ENCODE measurements at places on chromosomes 2 and 18.

- DNase-seq = no peak
Observed at GRCh38 chr18:22165603-22166068, 3.8 kb upstream of the GATA6 start.

DNA sequence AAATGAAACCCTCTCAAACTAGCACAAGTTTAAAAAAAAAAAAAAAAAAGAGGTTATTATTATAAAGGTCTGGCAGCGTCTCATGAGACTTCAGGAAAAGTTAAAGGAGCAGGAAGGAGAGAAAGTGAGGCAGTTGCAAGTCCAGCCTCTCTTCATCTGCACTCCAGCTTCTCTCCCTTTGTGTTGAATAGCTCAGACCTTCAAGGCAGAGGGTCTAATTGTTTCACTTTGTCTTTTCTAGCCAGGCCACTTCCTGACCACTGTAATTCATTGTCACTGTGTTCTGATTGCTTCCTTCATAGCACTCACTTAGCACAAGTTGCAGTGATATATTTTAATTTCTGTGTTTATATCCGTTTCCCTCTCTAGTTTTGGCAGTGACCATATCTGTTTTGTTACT, 99.9 kb downstream of the SPATS2L start:
- DNase-seq = no peak

GRCh38 chr2:74514368-74515270, at the start of gene TLX2:
TLX2 (plus strand) TSS chr2:74514450; CDS start chr2:74514807, 357 bp downstream.
- DNase-seq = no peak

GRCh38 chr2:39568116-39568515, 97.6 kb upstream of the TMEM178A start:
- DNase-seq = no peak

DNA sequence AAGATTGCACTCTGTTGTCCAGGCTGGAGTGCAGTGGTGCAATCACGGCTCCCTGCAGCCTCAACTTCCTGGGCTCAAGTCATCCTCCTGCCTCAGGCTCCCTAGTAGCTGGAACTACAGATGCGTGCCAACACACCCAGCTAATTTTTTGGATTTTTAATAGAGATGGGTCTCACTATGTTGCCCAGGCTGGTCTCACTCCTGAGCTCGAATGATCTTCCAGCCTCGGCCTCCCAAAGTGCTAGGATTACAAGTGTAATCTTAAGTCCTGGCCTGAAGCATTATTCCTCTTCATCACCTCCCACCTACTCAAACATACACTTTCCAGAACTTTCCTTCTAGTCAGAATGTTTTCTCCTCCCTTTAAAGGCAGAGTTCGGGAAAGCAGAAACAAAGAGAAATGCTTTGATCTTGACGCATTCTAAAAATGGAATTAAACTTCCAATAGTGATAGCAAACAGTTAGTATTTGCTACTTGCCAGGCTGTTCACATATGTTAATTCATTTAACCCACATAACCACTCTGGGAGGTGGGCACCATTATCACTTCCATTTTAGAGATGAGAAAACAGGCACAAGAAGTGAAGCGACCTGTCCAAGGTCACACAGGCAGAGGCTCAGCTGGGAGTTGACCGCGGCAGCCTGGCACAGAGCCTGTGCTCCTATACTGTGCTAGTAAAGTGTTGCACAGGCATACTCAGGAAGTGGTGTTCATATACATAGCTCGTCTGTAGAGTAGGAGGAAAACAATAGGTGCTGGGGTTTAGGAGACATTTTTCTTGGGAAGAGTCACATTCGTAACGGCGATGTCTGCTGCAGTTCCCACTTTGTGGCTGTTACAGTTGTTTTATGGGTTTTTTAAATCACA, 24.6 kb downstream of the TEX44 start:
- no peak for DNase-seq

DNA sequence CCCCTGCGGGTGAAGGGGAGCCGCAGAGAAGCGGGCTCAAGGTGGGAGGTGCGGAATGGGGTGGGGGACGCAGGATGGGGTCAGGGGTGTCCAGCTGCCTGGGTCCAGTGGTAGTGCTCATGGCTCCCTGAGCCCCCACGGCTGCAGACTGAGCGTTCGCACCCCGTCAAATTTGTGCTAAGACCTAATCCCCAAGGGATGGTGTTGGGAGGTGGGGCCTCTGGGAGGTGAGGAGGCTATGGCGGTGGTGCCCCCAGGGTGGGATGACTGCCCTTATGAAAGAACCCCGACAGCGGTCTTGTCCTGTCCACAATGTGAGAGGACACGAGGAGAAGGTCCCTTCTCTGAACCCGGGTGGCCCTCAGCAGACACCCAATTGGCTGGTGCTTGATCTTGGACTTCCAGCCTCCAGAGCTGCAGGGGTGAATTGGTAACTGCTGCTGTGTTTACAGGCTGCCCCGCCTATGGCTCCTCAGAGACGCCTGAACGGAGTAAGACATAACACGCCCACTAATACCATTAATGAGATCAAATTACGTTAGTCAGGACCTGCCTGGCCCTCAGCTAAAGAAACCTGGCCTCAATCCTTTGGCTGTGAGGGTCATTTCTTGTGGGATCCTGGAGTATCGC, 42.6 kb downstream of the PXDN start:
- no peak for DNase-seq

DNA sequence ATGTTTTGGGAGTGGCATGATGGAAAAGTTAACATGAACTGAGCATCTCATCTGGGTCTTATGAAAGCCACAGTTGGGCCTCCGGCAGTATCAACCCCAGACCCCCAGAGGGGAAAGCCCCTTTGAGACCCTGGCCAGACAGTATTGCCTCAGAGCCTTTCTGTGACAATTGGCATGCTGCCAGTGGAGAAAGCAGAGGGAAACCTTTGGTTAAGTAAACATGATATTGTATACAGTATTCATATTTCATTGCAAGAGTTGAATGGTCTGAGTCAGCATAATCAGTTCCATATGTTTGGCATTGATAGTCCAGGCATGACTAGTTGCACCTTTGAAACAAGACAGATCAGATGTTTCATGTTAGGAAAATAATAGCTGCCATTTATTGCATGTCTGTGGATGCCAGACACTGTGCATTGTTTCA, 20.0 kb downstream of the MERTK start:
- DNase-seq = no peak

DNA sequence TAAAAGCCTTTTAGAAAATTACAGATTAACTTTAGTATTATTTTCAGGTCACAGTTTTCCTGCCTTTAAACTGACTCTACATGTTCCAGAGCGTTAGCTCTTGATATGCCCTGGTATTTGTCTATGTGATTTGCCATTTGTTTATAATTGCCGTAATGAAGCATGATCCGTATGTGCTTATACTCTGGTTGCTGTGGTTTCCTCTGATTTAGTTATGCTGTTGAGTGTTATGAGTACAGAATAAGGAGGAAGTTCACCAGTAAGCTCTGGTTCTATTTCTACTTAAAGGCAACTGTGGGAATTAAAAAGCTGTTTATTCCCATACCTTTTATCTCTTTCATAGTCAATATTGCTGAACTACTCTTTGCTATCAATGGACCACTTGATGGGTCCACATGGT, 123.5 kb downstream of the OSBPL6 start:
- DNase-seq = no peak

DNA sequence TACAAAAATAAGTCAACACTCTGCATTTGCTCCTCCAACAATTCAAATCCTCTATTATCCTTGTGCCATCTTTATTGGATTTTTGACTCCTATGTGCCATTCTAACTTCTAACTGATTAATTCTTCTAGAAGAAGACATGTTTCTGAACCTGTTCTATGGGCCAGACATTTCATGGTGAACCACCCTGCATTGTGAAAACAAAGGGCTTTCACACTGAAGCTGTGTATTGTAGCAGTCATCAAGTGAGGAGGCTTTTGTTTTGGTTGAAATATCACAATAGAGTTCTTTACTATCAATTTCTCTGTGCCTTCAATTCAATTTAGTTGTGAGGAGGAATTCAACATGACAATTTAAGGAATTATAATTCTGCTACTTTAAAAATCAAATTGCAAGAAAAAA, 357.9 kb downstream of the PLCL1 start:
- DNase-seq = no peak

GRCh38 chr2:44671276-44671675, 270.2 kb upstream of the SIX3 start:
- no peak for DNase-seq

DNA sequence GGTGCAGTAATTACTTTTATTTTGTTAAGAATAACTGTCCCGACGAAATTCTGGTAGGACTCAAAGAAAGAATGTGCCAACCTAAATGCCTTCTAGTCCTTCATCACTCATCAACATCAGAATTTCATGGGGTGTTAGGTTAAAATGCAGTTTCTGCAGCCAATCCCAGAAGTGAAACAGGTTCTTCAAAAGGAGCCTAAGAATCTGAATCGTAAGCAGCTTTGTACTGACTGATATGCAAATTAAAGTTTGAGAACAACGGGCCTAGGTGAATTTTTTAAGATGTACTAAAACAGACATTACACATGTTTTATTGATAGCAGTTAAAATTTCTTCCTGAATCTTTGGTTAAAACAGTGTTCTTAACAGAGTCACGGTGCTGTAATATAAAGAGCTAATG, 140.3 kb upstream of the ZC3H15 start:
- no peak for DNase-seq

DNA sequence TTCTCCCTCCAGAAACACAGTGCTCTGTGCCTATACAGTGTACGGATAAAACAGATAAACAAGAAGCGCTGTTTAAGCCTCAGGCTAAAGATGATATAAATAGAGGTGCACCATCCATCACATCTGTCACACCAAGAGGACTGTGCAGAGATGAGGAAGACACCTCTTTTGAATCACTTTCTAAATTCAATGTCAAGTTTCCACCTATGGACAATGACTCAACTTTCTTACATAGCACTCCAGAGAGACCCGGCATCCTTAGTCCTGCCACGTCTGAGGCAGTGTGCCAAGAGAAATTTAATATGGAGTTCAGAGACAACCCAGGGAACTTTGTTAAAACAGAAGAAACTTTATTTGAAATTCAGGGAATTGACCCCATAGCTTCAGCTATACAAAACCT, 70.7 kb downstream of the TANK start:
- DNase-seq = no peak

GRCh38 chr2:85577386-85578242, at the start of gene VAMP8:
VAMP8 (plus strand) TSS chr2:85577586; CDS start chr2:85577647, 61 bp downstream.
- no peak for DNase-seq

- DNase-seq = no peak
Observed at GRCh38 chr2:191703079-191703725, 25.3 kb downstream of the NABP1 start.

DNA sequence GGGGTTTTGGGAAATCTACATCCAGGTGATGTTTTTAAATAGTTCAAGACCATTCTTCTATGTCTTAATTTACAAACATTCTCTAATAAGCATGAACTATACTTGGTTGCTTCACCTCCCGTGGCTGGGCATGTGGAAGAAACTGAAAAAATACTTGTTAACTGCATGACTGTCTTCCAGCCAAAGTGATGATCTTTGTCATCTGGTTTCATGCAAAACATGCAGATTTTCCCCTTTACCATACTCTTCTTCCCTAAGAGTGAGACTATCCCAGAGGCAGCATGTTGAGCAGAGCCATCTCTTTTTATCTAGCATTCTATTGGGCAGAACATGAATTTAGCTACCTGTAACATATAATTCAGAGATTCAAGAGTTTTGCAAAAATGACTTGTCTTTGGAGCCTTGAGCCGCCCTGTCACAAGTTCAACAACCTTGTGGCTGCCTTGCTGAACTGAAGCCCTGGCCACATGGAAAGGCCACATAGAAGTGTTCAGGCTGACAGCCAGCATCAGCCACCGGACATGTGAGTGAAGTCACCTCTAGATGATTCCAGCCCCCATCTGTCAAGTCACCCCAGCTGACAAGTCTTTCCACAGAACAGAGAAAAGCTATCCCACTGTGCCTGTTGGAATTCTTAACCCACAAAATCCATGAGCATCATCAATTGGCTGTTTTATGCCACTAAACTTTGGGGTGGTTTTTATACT, 142.8 kb downstream of the ANKRD44 start:
- no peak for DNase-seq

DNA sequence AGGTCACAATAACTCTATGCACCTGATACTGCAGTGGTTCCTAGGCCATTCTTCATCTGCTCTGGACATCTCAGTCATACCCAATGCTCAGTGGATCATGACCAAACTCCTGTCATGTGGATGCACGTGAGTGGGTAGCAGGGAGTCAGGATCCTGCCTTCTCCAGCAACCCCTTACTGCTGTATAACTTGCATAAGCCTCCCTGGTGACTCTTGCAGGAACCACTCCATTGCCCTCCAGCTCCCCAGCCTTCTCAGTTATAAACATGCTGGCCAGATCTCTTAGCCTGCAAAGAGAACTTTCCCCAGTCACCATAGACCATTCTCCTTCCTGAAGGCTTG, 98.6 kb upstream of the ZNF397 start:
- no peak for DNase-seq

DNA sequence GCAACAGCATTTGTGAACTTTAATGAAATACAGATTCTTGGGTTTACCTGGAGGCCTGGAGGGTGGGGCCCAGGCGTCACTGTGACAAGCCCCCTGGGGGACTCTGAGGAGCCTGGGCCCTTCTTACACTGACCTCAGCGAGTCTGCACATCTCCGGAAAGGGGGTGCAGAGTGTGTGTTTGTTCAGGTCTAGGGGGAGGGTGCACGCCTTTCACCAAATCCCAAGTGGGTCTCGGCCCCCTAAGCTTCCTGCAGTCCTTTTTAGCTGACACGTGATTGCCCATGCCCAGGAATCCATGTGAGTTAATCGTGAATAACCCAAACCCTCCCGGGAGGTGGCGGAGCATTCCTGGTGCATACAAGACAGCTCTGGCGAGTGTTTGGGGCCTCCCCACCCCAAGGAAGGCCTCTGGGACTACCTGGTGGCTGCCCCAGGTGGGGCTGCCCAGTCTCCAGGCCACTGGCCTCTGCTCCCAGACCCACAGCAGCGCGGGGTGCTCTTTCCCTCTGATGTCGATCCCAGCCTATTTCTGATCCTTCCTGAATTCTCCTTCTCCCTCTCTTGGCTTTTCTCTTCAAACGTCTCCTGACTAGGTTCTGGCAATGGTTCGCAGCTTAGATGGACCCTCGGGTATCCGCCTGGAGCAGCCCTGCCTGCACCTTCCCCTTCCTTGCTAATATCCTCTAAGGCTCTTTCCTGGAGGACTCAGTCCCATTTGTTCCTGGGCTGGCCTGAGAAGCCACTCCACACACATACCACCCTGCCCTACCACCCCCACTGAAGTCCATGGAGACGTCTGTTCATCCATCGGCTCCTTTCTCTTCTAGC, 10.0 kb downstream of the NGEF start:
- no peak for DNase-seq
